ENCODE measurements at places on chromosomes 16 and 17.

DNA sequence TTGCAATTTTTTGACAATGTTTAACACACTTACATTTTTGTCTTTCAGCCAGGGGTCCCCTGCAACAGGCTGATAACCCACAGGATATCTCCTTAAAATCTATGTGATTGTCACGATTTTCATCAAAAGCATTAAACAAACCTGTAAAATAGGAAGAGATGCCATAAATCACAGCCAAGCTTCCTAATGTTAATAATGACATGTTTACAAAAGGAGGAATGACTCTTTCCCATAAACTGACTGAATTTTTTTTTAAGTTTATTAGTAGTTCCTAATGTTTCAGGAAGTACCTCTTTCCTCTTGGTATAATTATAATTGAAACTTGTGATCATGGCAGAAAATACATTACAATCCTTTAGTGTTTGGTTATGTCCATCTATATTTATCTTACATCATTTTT, 119.6 kb downstream of the CA4 start:
- no peak for DNase-seq

GRCh38 chr17:82892899-82893565, 53.2 kb upstream of the ZNF750 start:
- peak; percentile 65 for DNase-seq

DNA sequence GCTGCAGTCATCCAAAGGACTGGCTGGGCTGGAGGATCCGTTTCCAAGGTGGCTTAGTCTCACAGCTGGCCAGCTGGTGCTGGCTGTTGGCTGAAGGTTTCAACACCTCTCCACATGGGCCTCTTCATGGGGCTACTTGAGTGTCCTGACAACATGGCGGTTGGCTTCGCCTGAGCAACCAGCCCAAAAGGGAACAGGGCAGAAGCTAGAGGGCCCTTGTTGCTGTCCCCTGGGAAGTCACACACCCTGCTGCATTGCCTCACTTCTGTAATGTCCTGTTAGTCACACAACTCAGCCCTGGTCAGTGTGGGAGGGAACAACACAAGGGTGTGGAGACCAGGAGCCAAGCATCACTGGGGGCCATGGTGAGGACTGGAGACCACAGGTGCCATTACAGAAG, 36.6 kb downstream of the C16orf78 start:
- no peak for DNase-seq

DNA sequence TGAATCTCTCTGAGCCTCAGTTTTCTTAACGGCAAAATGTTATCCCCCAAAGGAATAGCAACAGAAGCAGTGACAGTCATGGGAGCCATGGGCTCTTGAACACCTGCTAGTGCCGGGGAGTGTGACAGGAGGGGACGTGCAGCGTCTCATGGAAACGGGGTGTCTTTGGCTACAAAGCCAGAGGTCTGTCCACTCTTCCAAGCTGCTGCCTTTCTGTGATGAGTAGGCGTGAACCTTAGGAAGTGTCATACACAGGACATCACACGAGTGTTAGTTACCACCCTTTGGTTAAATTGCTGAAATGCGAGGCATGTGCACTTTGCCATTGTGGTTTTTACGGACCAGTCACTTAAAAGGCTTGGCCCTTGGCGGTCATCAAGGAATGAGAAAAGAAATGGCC, 93.4 kb downstream of the IRF8 start:
- DNase-seq, result no peak

GRCh38 chr17:77681861-77682260, 276.6 kb upstream of the TNRC6C start:
- no peak for DNase-seq

DNA sequence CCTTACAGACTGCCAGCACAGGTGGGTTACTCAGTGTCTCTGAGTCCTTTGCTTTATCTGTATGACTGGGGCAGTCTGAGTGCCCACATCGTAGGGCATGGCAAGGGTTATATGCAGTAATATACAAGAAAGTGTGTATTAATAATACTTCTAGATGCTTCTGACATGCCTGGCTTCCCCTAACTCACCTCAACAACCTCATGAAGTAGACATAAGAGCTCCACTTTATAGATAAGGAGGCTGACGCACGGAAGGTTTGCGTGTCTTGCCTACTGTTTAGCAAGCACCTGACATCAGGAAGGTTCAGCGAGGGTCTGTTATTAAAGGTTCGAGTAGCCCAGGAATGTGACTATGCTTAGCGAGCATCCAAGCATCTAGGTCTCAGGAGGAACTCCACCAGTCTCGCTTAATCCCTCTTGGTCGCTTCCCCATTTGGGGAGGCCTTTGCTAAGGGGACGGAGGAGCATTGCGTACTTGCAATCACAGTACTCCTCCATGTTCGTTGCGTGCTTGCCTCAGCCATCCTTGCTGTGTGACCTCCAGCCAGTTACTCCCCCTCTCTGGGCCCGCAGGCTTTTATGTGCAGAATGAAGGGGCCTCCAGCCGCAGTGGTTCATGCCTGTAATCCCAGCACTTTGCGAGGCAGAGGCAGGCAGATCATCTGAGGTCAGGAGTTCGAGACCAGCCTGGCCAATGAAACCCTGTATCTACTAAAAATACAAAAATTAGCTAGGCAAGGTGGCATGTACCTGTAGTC, 1.6 kb downstream of the KCNG4 start:
- DNase-seq, result no peak

DNA sequence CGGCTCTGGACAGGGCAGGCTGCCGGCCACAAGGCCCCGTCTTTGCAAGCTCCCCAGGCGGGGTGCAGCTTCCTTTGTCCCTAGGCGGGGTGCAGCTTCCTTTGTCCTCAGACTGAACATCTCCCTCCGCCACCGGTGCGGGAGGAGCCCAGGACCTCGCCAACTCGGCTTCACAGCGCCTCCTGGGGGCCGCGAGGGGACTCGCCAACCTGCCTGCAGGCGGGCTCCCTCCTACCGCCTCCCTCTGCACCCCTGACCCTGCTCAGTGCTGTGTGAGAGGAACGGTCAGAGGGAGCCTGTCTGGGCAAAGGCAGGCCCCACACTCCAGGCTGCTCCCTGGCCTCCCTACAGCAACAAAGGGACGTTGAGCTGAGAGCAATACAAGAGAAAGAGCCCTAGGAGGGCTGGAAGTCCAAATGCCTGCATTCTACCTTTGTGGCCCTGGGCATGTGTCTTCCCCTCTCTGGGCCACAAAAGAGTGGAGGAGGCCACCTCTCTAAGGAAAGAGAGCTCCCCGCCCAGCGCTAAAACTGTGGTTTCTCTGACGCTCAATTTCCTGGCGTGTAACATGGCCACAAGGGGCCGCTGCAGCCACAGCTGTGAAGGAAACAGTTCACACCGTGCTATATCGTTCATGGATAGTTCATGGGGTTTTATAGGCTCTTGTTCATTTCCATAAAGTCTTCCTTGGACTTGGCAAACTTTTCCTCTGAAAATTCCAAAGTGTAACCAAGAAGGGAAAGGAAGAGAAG, 20.9 kb upstream of the KRT19 start:
- DNase-seq, result peak; percentile 72

DNA sequence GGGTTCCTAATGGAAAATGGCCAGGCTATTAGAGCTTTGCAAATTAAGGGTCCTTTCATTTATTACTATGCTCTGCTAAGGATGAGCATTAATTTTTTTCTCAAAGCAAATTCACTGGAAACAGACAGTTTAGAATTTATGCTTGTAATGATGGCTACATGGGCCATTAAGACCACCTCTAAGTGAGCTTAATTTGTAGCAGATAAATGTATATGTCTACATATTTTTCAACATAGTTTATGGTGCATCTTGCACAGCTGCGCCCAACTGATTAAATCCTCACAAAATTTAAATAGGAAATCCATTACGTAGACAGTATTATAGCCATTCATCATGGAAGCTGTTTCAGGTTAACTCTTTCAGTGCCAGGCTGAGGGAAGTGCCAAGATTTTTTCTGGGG, 220.9 kb downstream of the CBLN1 start:
- no peak for DNase-seq

- no peak for DNase-seq
Observed at GRCh38 chr16:15690296-15690695, 40.3 kb downstream of the NDE1 start.

DNA sequence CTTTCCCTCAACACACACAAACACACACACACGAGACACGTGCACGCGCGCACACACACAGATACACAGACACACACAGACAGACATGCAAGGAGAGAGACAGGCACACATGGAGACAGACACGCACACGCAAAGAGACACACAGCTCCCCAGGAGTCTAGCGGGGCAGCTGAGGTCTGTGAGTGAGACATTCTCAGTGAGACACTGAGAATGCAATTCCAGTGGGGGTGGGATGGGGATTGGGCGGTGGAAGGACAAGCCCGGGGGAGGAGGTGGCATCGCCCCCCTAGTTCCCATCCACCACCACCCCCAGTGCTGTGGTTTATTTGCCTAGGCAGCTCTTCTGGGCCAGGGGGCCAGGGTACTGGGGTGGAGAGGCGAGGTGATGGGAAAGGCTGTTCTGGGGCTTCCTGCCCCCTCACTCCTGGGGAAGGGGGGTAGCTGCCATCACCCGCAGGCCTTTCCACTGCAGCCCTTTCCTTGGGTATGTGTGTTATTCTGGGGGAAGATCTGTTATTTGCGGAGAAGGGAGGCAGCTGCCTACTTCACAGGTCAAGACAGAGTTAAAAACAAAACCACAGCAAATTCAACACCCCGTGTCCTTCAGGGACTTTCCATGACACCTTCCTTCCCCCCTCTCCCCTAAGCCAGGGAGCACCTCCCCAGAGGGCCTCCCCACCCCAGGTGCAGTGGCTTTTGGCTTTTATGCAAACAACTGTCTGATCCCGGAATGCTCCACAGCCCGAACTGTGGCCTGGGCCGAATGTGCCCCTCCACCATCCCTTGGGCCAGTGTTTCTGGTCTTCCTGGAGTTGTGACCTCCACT, 18.0 kb downstream of the GRB7 start:
- DNase-seq, result no peak

DNA sequence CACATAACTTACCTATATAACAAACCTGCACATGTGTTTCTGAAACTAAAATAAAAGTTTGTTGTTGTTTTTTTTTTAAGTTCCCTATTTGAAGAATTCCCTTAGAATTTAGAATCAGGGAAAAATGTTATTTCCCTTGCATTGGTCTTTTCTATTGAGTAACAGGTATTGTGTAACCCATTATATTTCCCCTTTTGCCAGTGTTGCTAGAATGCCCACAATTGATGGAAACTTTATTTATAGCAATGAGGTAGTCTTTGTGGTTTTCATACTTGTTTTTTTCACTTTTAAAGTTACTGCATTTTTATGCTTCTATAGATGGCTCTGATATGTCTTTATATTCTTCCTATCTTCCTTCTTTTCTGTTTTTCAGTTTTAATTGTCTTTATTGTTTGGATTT, 3.9 kb downstream of the NLRP1 start:
- DNase-seq, result no peak

GRCh38 chr16:643050-643368, 1.4 kb downstream of the MCRIP2 start:
- no peak for DNase-seq

- no peak for DNase-seq
Observed at GRCh38 chr17:7811251-7811650, 22.8 kb upstream of the KDM6B start.

GRCh38 chr16:75695708-75696107, 5.6 kb downstream of the DUXB start:
- no peak for DNase-seq

GRCh38 chr16:84937196-84938005, 73.9 kb downstream of the ZDHHC7 start:
- DNase-seq, result no peak

DNA sequence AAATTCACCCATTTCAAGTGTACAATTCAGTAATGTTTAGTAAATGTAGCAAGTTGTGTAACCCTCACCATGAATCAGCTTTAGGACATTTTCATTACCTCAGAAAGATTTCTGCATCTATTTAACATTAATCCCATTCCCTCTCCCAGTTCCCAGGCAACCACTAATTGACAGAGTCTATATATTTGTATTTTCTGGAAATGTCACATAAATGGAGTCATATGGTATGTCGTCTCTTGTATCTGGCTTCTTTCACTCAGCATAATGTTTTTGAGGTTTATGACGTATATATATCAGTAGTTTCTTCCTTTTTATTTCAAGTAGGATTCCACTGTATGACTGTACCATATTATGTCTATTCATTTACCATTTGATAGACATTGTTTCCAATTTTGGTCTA, 199.8 kb downstream of the CYB561 start:
- DNase-seq, result no peak

GRCh38 chr17:45371414-45372324, 54.8 kb upstream of the MAP3K14 start:
- DNase-seq, result no peak

DNA sequence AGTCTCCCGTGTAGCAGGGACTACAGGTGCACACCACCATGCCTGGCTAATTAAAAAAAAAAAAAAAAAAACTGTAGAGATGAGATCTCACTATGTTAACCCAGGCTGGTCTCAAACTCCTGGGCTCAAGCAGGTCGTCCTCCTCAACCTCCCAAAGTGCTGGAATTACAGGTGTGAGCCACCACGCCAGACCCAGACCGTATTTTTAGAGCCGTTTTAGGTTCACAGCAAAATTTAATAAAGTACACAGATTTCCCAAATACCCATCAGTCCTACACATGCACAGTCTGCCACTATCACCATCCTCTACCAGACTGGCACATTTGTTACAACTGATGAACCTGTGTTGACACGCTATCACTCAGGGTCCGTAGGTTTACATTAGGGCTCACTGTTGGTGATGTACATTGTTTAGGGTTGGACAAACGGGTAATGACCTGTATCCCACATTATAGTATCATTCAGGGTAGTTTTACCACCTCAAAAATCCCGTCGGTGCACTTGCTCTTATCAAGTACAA, 10.4 kb downstream of the HS3ST3B1 start:
- DNase-seq, result no peak

Data from stimulated activated CD8-positive, alpha-beta memory T cell treated with anti-CD3 and anti-CD28 coated beads, Interleukin-12 subunit alpha, Interleukin-12 subunit beta, amount 100 ng/mL, for 1 hour (primary cell).